CD4-positive, alpha-beta T cell treated with Interleukin-17A for 4 hours (primary cell): ENCODE measurements at places on chromosomes 3 and 15.
A peak's percentile ranks its signal among the peaks of the same experiment; 100 is the strongest.

- DNase-seq, result no peak
Measured at GRCh38 chr3:110521019-110521418, 550.6 kb upstream of the NECTIN3 start.

GRCh38 chr3:65836047-65836446 lies 202.7 kb downstream of the MAGI1 start:
- no peak for DNase-seq

- DNase-seq, result no peak
Measured at GRCh38 chr3:122067214-122067550, 12.0 kb downstream of the CD86 start.

GRCh38 chr3:99330281-99330680 lies 308.1 kb upstream of the COL8A1 start:
- no peak for DNase-seq

DNA sequence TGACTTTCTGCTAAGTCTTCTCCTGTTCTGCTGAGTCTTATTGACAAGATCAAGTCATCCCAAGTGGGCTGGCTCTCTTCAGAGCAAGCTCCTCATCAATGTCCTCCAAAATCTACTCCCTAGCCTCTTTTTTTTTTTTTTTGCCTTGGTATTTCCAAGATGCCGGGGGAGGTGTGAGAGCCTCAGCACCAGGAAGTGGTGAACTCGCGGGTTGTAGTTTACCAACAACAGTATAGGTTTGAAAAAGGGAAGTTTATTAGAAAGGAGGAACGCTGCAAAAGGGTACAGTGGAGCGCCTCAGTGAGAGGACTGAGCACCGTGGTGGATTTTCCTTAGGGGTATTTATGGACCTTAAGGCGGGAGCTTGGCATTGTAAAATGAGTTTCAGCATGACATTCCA lies 94.3 kb upstream of the SGO1 start:
- no peak for DNase-seq

DNA sequence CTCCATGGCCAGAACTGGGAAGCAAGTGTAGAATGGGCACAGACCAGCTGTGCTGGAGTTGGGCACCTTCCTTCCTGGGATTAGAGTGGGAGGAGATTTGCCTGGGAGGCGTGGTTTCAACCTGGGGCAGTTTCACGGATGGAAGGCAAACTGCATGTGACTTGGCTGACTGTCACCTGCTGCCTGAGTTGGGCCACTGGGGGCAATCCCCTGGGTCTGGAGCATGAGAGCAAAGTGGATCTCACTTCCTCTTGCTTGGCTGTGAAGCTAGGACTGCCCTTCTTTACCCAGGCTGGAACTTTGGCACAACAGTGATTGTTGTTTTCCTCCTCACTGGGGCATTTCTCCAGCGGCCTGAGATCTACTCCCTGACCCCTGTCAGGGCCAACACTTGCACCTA lies 1247.0 kb upstream of the EPHA6 start:
- DNase-seq, result no peak

DNA sequence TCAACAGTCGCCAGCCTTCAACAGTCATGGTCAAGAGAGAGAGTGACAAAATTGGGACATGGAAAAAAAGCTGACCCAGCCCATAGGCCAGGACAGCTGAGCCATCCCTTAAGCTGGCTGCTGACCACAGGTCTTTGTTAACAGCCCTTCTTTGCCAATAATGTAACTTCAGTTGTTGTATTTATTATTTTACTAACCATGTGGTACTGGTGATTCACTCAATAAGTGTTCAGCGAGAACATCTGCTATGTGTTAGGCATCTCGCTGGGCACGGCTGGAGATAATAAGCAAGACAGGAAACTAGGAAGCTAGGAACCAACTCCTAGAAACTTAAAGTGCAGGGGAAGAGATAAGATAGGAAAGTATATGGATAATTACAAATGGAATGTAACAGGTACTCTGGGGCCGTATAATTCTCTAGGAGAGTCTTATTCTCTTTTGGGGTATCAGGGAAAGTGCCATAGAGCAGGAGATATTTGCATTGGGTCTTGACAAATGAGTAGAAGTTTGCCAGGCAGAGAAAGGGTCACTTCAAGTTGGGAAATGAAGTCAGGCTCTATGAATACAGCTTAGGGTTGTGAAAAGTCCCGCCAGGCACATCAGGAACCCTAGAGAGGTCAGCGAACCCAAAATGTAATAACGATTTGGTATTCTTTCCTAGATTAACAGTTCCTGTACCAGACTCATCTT lies 84.0 kb upstream of the TRA2B start:
- DNase-seq, result no peak

DNA sequence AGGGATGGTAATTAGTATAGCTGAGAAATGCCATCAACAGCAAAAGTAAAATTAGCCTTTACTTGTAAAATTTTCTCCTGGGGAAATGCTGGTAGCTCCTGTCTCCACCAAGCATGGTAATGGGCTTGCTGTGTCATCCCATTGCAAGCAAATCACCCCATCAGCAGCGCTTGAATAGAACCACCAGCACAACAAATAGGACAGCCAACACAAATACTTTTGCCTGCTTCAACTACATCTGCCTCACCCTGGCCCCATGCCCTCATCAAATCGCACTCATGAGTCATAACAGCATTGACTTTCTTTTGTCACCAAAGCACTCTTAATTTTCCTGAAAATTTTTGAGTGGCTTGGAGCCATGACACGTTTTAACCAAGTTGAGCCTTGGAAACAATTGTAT lies 52.6 kb downstream of the ERC2 start:
- no peak for DNase-seq

- DNase-seq, result peak; percentile 67
Measured at GRCh38 chr3:27659279-27660021, 62.7 kb downstream of the EOMES start.

GRCh38 chr3:149527531-149528339 lies 53.2 kb downstream of the TM4SF4 start:
- DNase-seq, result no peak

DNA sequence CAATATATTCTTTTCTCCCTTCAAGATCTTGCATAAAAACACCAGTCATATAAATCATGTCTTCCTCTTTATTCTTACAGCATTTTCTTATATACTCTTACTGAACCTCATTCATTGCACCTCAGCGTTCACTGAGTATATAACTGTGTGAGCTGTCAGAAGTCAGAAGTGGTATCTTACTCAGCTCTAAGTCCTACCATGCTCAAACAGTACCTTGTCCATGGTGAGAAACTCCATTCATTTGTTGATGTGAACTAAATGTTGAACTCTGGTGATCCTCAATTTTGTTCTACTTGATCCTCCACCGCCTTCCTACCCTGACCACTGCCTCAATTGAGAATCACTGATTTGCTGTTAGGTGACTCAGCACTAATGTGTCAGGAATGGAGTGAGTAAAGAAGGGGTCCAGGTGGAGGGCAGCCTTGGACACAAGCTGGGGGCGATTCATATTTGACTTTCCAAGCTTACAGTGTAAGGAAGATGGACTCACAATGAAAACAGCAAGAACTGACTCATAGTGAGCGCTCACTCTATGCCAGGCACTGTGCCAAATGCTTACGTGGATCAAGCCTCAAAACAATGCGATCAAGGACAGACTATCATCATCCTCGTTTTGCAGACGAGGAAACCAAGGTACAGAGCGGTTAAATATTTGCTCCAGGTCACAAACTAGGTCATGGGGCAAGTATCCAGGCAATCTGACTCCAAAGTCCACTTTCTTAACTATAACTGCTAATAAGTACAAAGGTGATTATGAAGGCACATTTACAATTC lies 13.5 kb upstream of the ZFYVE19 start:
- no peak for DNase-seq

- DNase-seq, result no peak
Measured at GRCh38 chr3:113771993-113772392, 25.2 kb downstream of the ATP6V1A start.

- no peak for DNase-seq
Measured at GRCh38 chr3:72595927-72596610, 252.2 kb downstream of the SHQ1 start.

- DNase-seq, result no peak
Measured at GRCh38 chr3:59316688-59317275, 267.0 kb upstream of the CFAP20DC start.

DNA sequence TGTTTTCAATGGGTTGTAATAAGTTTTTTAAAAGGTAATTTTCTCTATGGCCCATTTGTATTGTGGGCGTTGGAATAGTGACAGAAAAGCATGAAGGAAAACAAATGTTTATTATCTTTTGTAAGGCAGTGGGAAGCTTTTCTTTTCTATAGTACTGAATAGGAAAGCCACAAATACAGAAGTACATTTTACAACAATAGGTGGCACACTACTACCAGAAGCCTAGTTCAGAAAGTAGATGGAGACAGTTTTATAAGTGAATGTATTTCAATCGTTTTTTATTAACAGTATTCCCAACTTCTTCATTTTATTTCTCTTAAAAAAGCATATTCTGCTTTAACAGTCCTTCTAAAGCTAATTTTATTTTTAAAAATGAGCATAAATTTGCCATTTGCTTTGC lies 296.7 kb downstream of the PTPRG start:
- no peak for DNase-seq

GRCh38 chr3:148309390-148310035 lies 388.2 kb upstream of the AGTR1 start:
- DNase-seq, result no peak

GRCh38 chr3:27511724-27512422 lies 27.7 kb upstream of the SLC4A7 start:
- no peak for DNase-seq

DNA sequence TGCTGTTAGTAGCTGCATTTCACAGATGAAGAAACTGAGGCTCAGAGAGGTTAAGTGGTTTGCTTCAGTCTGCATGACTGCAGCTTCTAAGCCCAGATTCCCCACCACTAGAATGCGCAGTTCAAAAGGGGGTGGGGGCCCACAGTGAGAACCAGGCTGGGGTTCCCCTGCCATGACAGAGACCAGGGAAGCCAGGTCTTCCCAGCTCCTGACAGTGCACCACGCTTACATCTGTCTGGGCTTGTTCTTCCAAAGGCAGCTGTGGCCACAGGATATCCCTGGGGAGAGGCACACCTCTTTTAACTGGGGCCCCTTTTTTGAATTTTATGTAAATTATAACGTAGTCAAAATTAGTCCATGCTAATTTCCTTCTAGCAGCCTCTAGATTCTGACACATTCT lies 5.3 kb downstream of the PLEKHO2 start:
- no peak for DNase-seq

- peak; percentile 12 for DNase-seq
Measured at GRCh38 chr3:169929830-169930519, 18.6 kb downstream of the SAMD7 start.
